Nephron progenitor cell (in vitro differentiated cells): ENCODE measurements at places on chromosomes 6 and 20.
A peak's percentile ranks its signal among the peaks of the same experiment; 100 is the strongest.

GRCh38 chr6:159691133-159691962 lies 1.7 kb downstream of the SOD2 start:
- DNase-seq = no peak

DNA sequence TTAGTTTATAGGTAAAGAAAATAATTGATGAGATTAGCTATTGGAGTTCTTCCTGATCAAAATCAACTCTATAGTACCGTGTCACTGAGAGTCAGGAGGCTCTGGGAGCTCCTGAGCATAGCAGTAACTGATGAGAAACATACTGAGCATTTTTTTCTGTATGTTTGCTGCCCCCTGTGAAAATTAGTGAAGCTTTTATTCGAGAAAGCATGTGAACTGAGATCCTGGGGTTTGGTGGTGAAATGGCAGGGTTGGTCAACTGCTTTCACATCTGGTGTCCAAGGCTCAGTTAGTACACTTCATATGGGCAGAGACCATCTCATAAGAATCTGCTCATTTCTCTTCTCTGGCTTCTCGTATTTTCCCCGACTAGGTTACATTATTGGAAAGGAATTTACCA lies 4.1 kb upstream of the ABT1 start:
- DNase-seq = no peak

DNA sequence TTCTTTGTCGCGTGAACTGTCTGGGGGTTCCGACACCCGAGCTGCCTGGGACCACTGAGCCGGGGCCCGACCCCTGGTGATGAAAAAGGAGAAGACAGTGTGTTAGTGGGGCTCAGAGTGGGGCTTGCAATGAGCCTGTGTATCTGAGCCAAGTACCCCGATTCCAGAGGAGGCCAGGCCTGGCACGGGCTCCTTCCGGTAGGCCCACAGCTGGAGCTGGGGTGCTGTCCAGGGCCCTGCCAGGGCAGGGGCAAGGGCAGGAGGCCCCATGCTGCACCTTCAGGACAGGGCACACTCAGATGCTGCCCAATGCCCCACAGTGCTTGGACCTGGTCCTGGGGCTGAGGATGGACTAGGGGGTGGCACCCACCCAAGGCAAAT lies 89.4 kb downstream of the TAF4 start:
- peak; percentile 33 for DNase-seq

DNA sequence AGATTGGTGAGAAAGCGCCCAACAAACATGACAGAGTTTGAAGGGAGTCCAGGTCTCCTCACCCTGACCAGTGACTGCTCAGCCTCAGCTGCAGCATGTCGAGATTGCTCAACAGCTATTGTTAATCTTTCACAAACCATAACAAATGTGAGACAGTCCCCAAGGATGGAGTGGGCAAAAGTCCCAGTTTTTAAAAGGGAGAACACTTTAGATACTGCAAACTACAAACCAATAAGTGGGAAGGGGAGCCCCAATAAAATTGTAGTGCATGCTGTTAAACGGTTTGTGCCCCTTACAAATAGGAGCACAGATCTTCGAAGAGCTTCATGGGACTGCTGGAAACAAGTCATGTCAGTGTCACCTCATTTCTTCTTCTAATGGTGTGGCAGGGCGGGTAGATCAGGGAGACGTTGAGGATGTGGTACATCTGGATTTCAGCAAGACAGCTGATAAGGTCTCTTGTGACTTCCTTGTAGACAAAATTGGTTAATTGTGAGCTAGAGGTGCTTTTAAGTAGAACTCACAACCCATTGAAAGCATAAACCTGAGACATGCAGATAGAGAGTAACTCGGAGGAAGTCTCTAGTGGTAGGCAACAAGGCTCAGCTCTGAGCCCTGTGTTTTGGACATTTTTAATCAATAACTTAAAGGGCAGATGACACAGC lies 134.0 kb upstream of the ARMC2 start:
- no peak for DNase-seq
